ENCODE measurements at places on chromosomes 3 and 15.

DNA sequence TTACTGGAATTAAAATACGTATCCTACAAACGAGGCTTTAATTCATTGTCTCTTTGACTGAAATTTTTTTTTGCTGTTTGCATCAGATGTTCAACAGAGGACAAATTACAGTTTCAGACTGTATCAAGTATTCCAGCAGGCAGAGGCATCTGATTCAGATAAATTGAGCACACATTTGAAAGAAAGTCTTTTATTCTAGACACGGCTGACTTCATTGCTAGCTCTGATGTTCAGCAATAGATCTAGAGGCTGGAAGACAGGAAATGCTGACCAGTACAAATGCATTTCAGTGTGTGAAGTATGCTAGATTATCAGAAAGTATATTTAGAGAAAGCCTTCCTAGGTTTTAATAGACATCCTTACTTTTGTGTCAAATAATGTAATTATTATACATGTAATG, 472.2 kb downstream of the NLGN1 start:
- no peak for DNase-seq

DNA sequence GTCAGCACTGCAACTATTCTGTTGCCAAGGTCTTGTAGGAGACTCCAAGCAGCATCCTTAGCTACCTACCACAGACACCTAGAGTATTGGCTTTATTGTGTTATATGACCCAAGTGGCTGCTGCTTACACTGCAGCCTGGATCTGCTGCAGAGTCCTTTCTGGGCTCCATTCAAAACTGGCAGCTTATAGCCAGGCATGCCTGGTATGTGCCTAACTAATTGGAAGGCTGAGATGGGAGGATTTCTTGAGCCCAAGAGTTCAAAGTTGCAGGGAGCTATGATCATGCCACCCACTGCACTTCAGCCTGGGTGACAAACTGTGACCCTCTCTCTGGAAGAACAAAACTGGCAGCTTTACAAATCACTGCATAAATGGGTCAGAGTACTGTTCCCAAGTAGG, 8.6 kb downstream of the NDUFB4 start:
- DNase-seq: no peak

DNA sequence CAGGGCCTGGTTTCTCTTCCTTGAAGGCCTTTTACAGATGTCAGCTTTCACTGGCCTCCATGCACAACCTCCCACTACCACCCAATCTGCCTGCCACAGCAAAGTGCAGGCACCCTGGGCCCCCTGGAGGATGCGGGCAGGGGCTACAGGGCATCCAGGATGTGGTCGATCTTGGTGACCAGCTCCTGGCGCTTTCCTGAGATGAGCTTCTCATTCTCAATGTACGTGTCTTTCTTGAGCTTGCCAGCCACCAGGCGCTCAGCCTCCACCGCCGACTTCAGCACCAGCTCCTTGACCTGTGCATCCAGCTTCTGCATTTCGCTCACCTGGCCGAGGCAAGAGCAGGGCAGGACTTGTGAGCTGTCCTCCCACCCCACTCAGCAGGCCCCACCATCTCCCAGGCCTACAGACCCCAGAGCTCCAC, 30.3 kb downstream of the RPN1 start:
- DNase-seq: peak; percentile 45

GRCh38 chr3:144866476-144866875, 894.9 kb downstream of the DIPK2A start:
- no peak for DNase-seq

- DNase-seq: no peak
Measured at GRCh38 chr3:123778525-123778924, 105.6 kb downstream of the MYLK start.

DNA sequence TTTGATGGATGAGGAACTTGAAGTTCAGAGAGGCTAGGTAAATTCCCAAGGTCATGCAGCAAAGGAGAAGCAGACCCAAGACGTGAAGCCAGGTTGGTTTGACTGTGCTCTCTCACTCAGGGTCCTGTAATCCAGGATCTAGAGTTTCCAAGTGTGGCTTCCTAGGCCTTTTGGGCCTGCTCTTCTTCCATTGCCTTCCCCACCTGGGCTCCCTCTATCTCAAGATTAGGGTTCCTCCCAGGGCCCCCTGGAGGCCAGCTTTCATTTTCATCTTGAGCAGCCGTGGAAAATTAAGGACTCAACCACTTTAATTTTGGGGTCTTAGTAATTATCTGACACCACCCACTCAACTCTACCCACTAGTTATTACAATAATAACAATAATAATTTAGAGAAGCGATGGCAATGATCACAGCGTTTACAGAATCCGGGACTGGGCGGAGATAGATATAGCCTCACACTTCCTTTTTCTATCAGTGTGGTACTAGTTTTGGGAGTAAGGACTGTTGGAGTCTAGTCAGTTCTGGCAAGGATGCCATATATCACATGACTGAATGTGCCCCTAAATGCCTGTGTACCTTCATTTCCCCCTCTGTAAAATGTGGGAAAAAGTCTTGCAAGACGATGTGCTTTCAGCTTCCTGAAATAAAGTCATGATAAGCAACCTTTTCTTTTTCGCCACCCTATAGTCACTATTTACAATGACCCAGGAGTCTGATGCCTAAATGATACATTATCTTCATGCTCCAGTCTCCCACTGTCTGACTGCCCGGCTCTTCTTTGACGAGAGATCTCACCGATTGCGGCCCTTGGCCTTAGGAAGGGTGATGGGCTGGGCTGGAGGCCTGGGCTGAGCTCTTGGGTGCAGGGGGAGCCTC, 30.2 kb upstream of the MAGEF1 start:
- DNase-seq: no peak

DNA sequence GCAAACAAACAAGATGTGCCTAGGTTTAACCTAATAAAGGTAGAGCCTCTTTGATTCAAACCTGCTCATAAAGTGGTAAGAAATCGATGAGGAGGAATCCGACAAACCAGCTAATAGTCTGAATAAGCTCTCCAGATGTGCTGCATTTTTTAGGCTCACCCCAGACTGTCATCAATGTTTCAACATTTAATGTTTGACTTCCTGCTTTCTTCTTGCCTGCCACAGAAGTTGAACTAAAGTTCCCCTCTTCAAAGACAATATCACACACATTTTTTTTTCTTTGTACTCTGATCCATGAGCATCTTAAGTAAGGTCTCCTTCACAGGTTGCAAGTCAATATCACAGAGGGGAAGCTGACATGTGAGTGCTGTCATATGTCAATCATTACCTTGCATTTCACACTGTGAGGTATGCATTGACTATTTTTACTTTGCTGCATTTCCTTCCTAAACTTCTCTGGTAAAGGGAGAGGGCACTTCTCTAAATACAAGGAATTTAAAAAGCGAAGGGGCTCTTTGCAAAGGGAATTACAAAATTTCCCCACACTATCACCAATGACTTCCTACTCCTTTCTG, 172.3 kb upstream of the MCTP2 start:
- DNase-seq: no peak

DNA sequence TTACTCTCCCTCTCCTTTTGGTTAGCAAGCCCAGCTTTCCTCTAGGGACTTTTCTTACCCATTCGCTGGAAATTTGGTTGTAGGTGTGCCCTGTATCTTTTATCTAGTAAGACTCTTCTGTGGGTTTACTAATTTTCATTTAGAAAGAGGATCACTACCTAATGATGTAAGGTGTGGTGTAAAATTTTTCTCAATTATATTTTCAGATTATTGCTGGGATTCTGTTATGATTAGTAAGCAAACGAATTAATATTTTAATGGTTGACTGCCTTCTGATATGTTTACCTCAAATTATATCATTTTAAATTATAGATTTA, 28.5 kb downstream of the PLCL2 start:
- DNase-seq: no peak

GRCh38 chr3:33901862-33902563, 103.6 kb downstream of the PDCD6IP start:
- DNase-seq: no peak

- no peak for DNase-seq
Measured at GRCh38 chr15:38062696-38063095, 128.3 kb downstream of the TMCO5A start.

GRCh38 chr3:50657407-50657806, 17.3 kb upstream of the DOCK3 start:
- DNase-seq: no peak

- DNase-seq: no peak
Measured at GRCh38 chr15:70033109-70033508, 64.6 kb downstream of the TLE3 start.

GRCh38 chr3:84904816-84905555, 53.8 kb upstream of the CADM2 start:
- no peak for DNase-seq

DNA sequence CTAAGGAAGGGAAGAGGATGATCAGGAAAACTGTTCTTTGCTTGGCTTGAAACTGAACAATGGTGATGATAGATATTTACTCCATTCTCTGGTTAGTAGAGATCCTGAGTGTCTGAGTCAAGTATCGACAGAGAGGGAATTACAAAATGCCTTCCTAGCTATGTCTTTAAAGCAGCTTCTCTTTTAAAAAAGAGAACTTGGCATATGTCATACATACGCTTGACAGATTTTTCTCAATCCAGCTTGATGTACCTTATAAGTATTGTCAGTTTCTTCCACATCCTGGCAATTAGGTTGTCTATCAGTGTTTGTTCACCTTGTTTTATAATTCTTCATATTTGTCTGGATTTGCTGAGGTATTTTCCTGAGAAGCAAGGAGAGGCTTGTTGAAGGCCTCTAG, 5.0 kb upstream of the EPHB1 start:
- DNase-seq: no peak

DNA sequence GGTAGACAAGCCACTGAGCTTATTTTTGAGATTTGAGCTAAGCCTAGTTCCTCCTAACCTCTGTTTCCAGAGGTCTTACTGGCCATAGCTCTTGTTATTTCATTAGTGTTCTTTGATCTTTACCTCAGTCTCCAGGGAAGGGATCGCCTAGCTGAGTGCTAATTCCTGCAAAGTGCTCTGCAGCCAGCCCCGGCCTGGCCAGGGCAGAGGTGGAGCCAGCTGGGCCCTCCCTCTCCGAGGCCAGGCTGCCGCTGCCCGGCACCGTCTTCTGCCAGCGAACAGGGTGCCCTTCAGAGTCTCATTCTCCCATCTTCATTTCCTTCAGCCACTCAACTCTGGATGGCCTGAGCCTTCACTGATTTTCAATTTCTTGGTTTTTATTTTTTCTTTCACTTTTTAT, 19.7 kb downstream of the FAN1 start:
- no peak for DNase-seq

DNA sequence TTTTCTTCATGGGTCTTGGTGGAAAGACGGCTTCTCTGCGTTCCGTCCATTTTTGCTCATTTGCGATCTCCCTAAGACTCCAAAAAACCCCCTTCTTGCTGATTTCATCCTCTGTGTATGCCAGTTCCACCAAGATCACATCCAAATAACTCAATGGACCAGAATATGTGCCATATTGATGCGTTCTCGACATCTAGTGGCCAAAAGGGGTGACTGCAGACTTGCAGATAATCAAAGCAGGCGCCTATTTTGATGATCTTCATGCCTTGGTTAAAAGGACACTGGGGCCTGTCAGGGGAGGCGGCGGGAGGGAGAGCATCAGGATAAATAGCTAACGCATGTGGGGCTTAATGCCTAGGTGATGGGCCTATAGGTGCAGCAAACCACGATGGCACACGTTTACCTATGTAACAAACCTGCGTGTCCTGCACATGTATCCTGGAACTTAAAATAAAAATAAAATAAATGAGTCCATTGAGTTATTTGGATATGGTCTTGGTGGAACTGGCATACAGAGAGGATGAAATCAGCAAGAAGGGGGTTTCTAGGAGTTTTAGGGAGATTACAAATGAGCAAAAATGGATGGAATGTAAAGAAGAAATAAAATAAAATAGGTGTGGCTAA, 104.2 kb upstream of the RAD18 start:
- peak; percentile 66 for DNase-seq

- no peak for DNase-seq
Measured at GRCh38 chr15:69731081-69731330, 278.4 kb downstream of the RPLP1 start.

- DNase-seq: peak; percentile 19
Measured at GRCh38 chr3:102353805-102354204, 81.0 kb upstream of the ZPLD1 start.

GRCh38 chr15:90812958-90813265, 55.5 kb upstream of the FURIN start:
- no peak for DNase-seq

GRCh38 chr15:70867911-70868467, 14.0 kb upstream of the LARP6 start:
- no peak for DNase-seq
